ENCODE measurements at places on chromosomes 12 and 14. TPM values are rescaled to one million over a fixed set of nuclear protein-coding genes. Genes with fewer than 3 reads are reported as not detected.
A peak's percentile ranks its signal among the peaks of the same experiment; 100 is the strongest.

GRCh38 chr14:74478996-74479635 is 14.0 kb downstream of the NPC2 start:
- DNase-seq, result no peak

The TESPA1 gene
- 0.50 TPM for total RNA-seq

The GPD1 gene
- 8.8 TPM for total RNA-seq

- DNase-seq, result no peak
Observed at GRCh38 chr14:68817506-68818212, 24.8 kb upstream of the ZFP36L1 start.

DNA sequence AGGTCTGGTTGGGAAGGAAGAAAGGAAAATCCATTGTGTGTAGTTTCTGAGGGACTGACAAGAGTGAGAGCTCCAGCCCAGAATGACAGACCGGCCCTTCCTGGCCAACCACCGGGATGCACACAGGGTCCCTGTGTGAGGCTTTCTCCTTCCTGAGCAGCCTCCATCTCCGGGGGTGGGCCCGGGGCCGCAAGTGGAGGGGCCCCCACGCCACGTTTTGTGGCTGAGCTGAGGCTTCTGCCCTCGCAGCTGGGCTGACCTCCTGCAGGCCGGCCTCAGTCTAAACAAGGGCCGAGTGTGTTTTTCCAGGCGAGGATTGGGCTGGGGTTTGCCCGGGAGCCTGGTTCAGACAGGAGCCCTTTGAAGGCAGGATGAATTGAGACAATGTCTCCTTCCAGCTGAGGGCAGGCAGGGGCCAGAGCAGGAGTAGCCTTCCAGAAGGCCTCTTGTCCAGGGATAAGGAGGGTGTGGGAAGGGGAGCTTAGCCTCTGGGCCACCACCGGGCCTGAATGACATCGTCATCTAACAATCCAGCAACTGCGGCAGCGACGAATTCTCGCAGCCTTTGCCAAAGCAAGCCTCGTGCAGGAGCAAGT is 96.5 kb upstream of the NCOR2 start:
- no peak for DNase-seq

DNA sequence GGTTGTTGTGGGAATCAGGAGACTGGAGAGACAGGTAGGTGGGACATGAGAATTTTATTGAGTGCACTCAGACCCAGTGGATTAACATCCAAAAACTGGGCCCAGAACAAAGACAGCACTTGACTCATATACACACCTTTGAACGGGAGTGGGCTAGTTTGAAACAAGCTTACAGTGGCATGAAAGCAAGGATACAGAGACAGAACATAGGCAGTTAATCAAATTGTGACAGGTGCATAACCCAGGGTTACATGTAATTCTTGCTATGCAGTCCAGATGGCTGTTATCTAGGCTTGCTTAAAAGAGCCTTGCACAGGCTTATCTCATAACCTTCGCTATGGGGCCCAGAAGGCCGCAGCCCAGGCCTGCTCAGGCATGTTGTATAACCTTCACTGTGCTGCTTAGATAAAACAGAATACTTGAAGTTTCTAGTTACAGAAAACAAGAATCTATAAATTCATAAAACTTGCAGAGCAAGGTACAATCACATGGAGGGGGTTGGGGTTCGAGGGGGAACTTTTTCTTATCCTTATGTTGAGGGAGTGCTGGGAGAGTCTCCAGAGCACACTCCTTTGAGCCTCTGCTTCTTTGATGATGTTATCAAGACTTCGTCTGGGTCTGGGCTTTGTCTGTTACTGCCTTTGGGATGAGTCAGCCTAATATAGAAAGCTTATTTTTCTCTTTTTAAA is 81.7 kb downstream of the TNFAIP2 start:
- DNase-seq, result no peak

DNA sequence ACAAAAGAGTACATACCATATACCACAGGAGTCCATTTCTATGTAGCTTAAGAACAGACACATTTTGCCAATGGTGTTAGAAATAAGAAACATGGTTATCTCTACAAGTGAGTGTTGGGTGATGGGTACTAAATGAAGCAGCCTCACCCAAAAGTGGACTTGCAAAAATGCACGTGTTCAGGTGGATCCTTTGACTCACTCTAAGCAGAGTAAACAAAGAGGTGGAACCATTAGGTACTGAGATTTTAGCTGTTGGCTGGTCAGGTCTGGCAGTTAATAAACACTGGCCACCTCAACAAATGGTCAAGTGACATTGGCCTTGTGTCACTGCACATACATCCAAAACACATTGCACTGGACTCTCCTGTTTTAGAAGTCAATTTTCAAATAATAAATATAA is 27.6 kb downstream of the EVL start:
- no peak for DNase-seq

- no peak for DNase-seq
Observed at GRCh38 chr12:52014567-52015530, 8.1 kb downstream of the TAMALIN start.

The PPP4R4 gene
- 1.0 TPM for total RNA-seq

DNA sequence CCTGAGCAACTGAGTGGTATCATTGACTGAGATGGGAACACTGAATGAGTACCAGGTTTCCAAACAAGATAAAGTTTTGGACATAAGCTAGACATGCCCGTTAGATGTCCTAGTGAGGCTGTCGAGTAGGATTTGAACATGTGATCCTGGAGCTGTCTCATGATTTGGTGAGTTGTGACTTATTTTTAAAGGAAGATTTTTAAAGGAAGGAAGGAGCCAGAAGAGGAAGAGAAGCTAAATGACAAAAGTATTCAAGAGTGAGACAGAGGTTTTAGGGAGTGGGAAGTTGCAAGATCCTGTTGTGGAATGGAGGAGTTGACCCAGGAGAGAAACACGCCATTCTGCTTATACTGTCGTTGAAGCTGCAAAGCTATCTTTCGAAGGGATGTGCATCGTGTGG is 82.1 kb downstream of the SAMD4A start:
- no peak for DNase-seq

The SNRNP35 gene
- total RNA-seq, result 27.4 TPM

DNA sequence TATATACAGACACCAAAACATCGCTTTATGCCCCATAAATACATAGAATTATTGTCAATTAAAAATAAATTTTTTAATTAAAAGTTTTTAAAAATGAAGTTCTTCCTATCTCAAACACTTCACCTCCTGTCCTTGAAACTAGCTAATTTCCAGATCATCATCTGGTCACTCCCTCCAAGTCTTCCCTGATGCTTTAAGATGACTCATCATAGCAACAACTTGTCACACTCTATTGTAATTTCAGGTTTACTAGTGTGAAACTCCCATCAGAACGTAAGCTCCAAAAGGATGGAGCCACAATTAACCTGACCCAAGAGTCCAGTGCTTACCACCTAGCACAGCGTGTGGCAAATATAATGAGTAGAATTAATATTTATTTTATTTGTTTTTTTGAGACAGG is 16.3 kb downstream of the GXYLT1 start:
- DNase-seq, result no peak

GRCh38 chr14:80628547-80628946 is 313.0 kb downstream of the CEP128 start:
- no peak for DNase-seq

- no peak for DNase-seq
Observed at GRCh38 chr14:30610787-30611343, 11.3 kb upstream of the SCFD1 start.

The PLEKHG7 gene
- not detected for total RNA-seq

- no peak for DNase-seq
Observed at GRCh38 chr14:33879684-33880286, 71.1 kb downstream of the EGLN3 start.

GRCh38 chr14:68794851-68795596 is 2.2 kb upstream of the ZFP36L1 start:
- DNase-seq, result no peak

The KLRC1 gene
- total RNA-seq, result not detected

GRCh38 chr12:11849757-11850504 is 200.5 kb downstream of the ETV6 start:
- no peak for DNase-seq

DNA sequence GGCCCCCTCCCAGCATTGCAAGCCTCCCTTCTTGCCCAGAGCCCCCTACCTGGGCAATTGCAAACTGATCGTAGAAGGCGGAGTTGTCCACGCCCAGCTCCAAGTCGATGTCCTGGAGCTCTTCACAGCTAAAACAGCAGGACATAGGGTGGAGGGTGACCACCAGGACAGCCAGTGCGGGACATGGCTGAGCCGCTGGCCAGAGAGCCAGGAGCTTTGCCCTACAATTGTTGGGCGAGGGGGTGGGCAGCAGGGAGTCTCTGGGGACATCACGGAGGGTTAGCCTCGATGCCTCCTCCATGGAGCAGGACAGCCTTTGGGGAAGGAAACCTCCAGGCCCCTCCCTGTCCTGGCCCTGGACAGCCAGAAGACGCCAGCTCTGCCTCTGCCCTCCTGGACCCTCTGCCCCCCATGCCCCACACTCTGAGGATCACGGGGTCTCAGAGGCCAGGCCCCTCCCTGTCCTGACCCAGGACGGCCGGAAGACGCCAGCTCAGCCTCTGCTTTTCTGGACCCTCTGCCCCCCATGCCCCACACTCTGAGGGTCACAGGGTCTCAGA is 9.4 kb downstream of the TMEM179 start:
- DNase-seq, result no peak

- no peak for DNase-seq
Observed at GRCh38 chr12:79439175-79439825, 251.5 kb downstream of the PAWR start.

DNA sequence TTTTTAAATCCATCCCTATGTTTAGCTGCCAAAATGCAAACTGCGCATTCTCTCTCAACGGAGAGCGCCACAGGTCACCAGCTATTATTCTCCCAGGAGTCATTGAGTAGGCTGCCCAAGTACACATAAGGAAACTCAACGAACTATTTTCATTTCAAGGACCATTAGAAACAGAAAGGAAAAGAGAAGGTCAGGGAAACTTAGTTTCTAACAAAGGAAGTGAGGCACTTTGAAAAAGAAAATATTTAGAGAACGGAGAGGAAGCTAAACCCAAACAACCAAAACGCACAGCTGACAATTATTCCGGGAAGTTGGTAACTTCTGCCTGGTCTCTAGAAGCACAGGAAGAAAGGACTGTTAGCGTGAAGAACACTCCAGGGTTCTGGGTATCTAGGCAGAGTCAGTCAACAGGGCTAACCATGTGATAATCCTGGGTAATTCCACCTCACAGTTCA is 23.5 kb downstream of the GPHB5 start:
- DNase-seq, result no peak

DNA sequence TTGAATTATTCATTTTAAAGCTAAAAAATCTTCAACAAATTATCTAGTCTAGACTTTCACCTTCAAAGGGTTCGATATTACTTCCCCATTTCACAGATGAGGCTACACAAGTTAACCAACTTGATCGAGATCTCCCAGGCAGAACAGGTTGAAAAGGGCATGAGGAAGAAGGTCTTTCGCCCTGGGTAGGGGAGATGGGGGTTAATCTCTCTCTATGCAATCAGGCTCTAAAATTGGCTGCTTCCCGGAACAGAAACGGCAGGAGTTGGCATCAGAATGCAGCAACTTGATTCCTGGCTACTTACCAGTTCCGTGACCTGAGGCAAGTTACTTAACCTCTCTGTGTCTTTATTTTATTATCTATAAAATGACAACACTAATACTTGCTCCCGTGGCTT is 2.4 kb upstream of the CISTR start:
- no peak for DNase-seq

The C12orf50 gene
- not detected for total RNA-seq

- peak; percentile 83 for DNase-seq
Observed at GRCh38 chr14:95515596-95516552, 576 bp downstream of the SYNE3 start.

DNA sequence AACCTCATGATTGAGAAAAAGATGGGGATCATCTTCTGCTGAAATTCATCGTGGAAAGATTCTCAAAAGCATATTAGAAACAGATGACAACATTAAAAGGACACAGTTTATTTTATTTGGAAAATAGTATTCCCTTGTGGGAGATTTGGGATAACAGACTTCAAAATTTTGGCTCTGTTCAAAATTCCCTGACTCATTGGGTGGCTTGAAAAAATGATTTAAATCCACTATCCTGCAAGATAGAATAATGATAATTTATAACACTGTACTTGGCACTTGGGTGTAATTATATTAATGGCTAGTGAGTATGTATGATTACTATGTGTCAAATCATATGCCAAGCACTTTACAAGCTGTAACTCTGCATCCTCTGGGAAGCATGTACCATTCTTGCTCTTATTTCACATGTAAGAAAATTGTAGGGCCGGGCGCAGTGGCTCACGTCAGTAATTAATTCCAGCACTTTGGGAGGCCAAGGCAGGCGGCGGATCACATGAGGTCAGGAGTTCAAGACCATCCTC is 128.8 kb downstream of the LMNTD1 start:
- no peak for DNase-seq

The GAPDH gene
- total RNA-seq, result 6,058 TPM

DNA sequence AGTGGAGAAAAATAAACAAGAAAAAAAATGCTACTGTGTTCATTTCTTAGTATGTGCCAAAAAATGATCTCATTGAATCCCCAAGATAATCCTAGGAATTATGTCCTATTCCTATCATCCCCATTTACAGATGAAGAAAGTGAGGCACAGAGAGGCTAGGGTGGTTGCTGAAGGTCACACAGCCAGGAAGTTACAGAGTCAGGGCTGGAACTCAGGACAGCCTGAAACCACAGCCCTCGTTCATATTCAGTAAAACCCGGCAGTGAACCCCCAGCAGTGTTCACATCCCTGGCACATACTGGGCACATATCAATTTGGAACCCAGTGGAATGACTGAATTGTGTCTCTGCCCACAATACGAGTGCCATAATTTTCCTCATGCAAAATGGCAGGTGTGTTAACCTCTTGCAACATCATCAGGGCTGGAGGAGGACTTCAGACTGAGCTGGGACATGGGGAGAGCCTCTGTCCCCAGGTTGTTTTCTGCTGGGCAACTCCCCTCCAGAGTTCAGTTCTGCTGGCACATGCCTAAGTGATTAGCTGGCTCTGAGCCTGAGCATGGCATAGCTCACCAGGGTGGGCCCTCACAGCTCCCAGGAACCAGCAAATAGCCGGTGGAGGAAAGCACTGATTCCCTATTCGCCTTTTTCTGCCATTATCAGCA is 2.0 kb upstream of the PPP1CC start:
- no peak for DNase-seq

The RPS6KL1 gene
- 25.8 TPM for total RNA-seq

GRCh38 chr14:61923348-61923747 is 161.1 kb downstream of the SNAPC1 start:
- DNase-seq, result no peak

The OTOGL gene
- 0.25 TPM for total RNA-seq

The NKX2-1 gene
- not detected for total RNA-seq

- peak; percentile 65 for DNase-seq
Observed at GRCh38 chr14:73269729-73270531, 32.6 kb downstream of the PAPLN start.

DNA sequence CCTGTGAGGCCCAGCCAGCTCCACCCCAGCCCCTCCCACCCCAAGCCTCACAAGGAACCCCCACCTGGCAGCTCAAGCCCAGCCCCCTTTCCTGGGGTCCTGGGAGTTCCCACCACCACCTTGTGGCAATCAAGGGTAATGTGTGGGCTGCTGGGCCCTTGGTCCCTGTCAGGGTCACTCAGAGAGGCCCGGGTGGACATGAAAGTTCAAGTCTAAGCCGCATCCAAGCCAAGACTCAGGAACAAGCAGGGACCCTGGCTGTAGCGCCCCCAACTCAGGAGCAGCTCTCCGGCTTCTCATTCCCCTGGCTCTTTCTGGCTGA is 106.4 kb upstream of the C14orf180 start:
- DNase-seq, result no peak

Measured in heart left ventricle (tissue), 16 donors.